ENCODE measurements at places on chromosomes 6 and 20.

DNA sequence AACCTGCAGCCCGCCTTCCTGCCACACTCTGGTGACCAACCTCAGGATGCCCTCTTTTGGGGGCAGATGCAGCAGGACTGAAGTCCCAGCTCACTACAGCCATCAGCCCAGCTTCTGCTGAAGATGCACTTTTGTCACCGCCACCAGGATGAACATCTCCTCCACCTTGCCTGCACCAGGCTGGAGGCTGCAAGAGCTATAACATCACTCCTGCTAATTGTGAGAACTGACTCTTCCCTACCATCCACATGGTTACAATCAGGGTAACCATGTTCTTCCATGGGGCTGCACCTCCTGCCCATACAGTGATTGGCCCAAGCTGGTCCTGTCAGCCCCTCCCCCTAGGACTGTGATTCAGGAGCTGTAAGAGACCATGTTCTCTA is 2.0 kb upstream of the ACTL10 start:
- peak; percentile 32 for DNase-seq

GRCh38 chr6:52155791-52156576 is 30.2 kb upstream of the IL17A start:
- DNase-seq = no peak

- no peak for DNase-seq
Observed at GRCh38 chr6:45541934-45542333, 164.2 kb upstream of the SUPT3H start.

- no peak for DNase-seq
Observed at GRCh38 chr6:139611327-139612134, 237.1 kb upstream of the CITED2 start.

All from stimulated activated CD4-positive, alpha-beta T cell treated with anti-CD3 and anti-CD28 coated beads, Interleukin-15, amount 100 ng/mL, for 24 hours (primary cell).